BJ (cell line): ENCODE measurements at places on chromosomes 1 and 21. TPM values are rescaled to one million over a fixed set of nuclear protein-coding genes. Genes with fewer than 3 reads are reported as not detected.

OLFML3 gene
- polyA plus RNA-seq, result 72.6 and 76.8 TPM in 2 replicates

HORMAD1 gene
- polyA plus RNA-seq, result 0.07 and 0.10 TPM in 2 replicates

VSIG8 gene
- polyA plus RNA-seq, result not detected in 2 replicates

CACNA1S gene
- not detected in 2 replicates for polyA plus RNA-seq

ACKR1 gene
- not detected in 2 replicates for polyA plus RNA-seq

EXO1 gene
- 2.6 and 5.2 TPM in 2 replicates for polyA plus RNA-seq

RAB7B gene
- 9.1 and 11.3 TPM in 2 replicates for polyA plus RNA-seq

ADAMTS4 gene
- 0.99 and 1.3 TPM in 2 replicates for polyA plus RNA-seq

MEX3A gene
- polyA plus RNA-seq, result 1.9 TPM in 2 replicates

KLF17 gene
- 0.06 and 0.16 TPM in 2 replicates for polyA plus RNA-seq

FBXO2 gene
- polyA plus RNA-seq, result 1.5 and 2.2 TPM in 2 replicates

FRRS1 gene
- 0.93 and 2.8 TPM in 2 replicates for polyA plus RNA-seq

SDF4 gene
- 119 and 188 TPM in 2 replicates for polyA plus RNA-seq

CD101 gene
- 0.12 TPM in 1 of 2 replicates, not detected in the other for polyA plus RNA-seq

MFAP2 gene
- polyA plus RNA-seq, result 69.7 and 115 TPM in 2 replicates

C1orf210 gene
- not detected in 2 replicates for polyA plus RNA-seq

SHISAL2A gene
- polyA plus RNA-seq, result not detected in 2 replicates

AGO1 gene
- 10.7 and 13.1 TPM in 2 replicates for polyA plus RNA-seq

CELA3B gene
- polyA plus RNA-seq, result not detected in 2 replicates

CLCA4 gene
- polyA plus RNA-seq, result not detected in 2 replicates

EIF4G3 gene
- 62.0 and 62.2 TPM in 2 replicates for polyA plus RNA-seq

CFAP74 gene
- not detected in 2 replicates for polyA plus RNA-seq

LCE3D gene
- not detected in 2 replicates for polyA plus RNA-seq

BTBD19 gene
- polyA plus RNA-seq, result 18.0 and 25.7 TPM in 2 replicates

S100A5 gene
- polyA plus RNA-seq, result 0.28 and 0.40 TPM in 2 replicates

CNIH3 gene
- 2.6 and 2.9 TPM in 2 replicates for polyA plus RNA-seq

AVPR1B gene
- polyA plus RNA-seq, result not detected in 2 replicates

IVL gene
- 0.05 TPM in 1 of 2 replicates, not detected in the other for polyA plus RNA-seq

TSPAN2 gene
- polyA plus RNA-seq, result 3.9 and 5.4 TPM in 2 replicates

OR2L13 gene
- polyA plus RNA-seq, result not detected in 2 replicates

PLPPR5 gene
- polyA plus RNA-seq, result not detected in 2 replicates

LRRC71 gene
- 0.75 and 1.2 TPM in 2 replicates for polyA plus RNA-seq

CLCA1 gene
- polyA plus RNA-seq, result not detected in 2 replicates

VANGL2 gene
- 0.23 and 0.33 TPM in 2 replicates for polyA plus RNA-seq

MTF2 gene
- polyA plus RNA-seq, result 11.6 and 13.2 TPM in 2 replicates
